Ovary (tissue), 10 donors: ENCODE measurements at places on chromosomes 13 and 19. TPM values are rescaled to one million over a fixed set of nuclear protein-coding genes. Genes with fewer than 3 reads are reported as not detected.

The RNF225 gene
- not detected for polyA plus RNA-seq

The CEACAM4 gene
- 0.27 TPM for polyA plus RNA-seq

The SLC8A2 gene
- polyA plus RNA-seq: 0.08 TPM

The CGB5 gene
- polyA plus RNA-seq: not detected

The MYO16 gene
- polyA plus RNA-seq: 0.37 TPM

The CGB2 gene
- not detected for polyA plus RNA-seq

The FAAP24 gene
- polyA plus RNA-seq: 2.1 TPM

The MYPOP gene
- polyA plus RNA-seq: 4.4 TPM

The FUT2 gene
- 0.23 TPM for polyA plus RNA-seq

The KLK8 gene
- polyA plus RNA-seq: 0.24 TPM

The LYPD3 gene
- polyA plus RNA-seq: 4.0 TPM

The LILRB2 gene
- polyA plus RNA-seq: 1.3 TPM

The RYR1 gene
- polyA plus RNA-seq: 1.5 TPM

The SGCG gene
- polyA plus RNA-seq: not detected

The F7 gene
- polyA plus RNA-seq: 0.17 TPM

The NAA16 gene
- 15.1 TPM for polyA plus RNA-seq

The SLC25A41 gene
- polyA plus RNA-seq: 0.38 TPM

The NUCB1 gene
- 230 TPM for polyA plus RNA-seq

The ACP7 gene
- polyA plus RNA-seq: not detected

The ZNF534 gene
- 0.17 TPM for polyA plus RNA-seq

The FGF22 gene
- polyA plus RNA-seq: 4.2 TPM

The OR7D2 gene
- not detected for polyA plus RNA-seq

The GSX1 gene
- polyA plus RNA-seq: not detected
